Kidney glomerular epithelial cell (primary cell): ENCODE measurements at places on chromosomes 6 and 20.
A peak's percentile ranks its signal among the peaks of the same experiment; 100 is the strongest.

- no peak for DNase-seq
These were observed 158.5 kb downstream of the ID4 start for GRCh38 chr6:19995575-19996257.

- DNase-seq, result no peak
These were observed 10.4 kb upstream of the SUMO4 start for GRCh38 chr6:149389509-149390297.

DNA sequence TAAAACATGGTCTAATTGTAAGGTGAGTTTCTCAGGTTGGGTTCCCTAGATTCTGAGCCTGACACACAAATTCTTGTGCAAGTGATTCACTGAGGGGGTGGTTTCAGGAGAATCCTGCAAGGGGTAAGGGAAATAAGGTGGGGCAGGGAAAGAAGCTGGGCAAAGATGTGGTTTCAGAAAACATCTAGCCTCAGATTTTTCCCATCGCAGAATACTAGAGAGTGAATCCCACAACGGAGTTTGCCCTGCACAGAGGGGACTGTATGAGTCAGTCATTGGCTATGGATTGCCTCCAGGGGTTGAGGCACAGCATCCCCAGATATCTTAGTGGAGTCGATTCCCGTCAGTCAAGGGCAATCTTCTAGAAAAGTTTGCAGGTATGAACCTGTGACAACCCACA lies 65.2 kb downstream of the PRL start:
- DNase-seq, result peak; percentile 82

DNA sequence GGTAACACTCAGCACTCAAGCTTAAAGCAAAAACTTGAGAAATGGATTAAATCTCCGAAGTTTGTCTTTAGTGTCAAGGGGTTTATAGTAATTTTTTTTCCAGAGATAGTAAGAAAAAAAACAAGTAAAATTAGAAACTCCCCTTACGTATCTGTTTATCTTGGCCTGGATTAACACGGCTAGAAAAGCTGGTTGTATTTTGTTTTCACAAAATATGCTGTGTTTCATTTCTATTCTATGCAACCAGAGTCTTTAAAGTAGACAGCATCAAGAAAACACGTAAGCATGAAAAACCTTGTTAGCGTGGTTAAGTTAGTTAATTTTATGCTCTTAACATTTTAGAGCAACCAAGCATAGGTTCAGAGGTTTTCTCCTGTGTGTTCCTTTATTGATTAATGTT lies 21.8 kb upstream of the ERVFRD-1 start:
- no peak for DNase-seq

DNA sequence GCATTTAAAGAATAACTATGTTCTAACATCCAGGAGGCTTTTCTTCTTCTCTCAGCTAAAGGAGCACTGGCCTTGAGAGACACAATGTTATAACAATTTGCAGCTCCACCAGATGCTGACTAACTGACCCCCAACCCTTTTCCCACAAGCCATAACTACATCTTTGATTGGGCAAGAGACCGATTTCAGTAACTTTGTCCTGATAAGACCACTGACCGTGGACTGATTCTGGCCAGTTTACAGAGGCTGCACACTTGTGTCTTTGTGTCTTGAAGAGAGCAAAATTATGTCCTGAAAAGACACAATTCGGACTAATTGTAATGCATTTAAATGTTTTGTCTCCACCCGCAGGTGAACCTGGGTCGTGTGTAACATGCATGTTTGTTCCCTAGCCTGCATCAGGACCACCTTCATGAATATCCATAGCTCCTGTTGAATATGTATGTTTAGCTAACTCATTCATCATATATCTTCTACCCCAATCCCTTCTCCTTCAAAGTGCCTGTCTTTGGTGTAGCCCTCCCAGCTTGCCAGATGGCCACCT lies 22.3 kb downstream of the ABRACL start:
- DNase-seq, result no peak

- DNase-seq, result peak; percentile 40
These were observed 508.1 kb upstream of the MAP3K7 start for GRCh38 chr6:91094806-91095475.

DNA sequence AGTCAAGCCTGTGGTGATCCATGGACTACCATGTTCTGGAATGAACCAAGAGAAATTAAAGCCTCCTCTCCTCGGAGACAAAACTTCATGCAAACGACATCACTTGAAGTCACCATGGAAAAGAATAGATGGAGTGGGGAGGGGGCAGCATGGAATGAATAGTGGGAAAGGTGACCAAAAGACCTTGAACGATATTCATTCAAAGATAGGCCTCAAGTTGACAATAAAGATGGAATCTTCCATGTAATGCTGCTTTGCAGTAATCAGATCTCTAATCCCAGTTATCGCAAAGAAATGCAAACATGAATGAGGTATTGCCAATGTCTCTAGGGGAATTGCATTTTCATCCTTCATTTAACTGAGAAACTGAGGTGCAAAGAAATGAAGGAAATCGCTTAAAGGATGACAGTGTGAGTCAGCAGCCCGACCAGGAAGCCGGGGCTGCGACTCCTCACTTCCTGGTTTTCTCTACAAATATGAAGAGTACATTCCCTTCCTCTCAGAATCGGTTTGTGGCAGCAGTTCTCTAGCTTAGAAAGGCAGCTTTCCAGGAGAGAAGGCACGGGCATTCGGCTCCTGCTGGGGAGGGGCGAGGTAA lies 65.6 kb upstream of the RREB1 start:
- DNase-seq, result no peak

DNA sequence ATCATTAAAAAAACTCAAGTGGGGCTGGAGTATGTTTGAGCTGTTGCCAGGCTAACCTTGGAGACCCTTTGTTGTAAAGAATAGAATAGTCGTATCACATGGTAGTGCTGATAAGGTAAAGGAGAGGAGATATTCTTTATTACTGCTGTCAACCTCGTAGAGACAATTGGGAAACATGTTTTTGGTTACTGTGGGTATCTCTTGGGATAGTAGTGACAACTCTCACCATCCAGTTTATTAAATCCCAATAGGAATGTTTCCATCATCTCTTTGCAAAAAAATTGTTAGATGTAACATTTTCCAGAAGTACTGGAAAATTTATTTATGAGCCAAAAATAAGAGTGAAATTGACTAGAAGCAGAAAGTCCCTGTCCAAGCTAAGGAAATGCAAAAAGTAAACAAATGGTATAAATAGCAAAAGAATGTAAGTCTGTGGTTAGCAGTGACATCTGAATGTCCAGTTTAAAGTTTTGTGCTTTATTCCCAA lies 829.3 kb upstream of the CITED2 start:
- no peak for DNase-seq

- DNase-seq, result no peak
These were observed 173.7 kb upstream of the THEMIS start for GRCh38 chr6:128074567-128074966.

- no peak for DNase-seq
These were observed 34.7 kb upstream of the KCNB1 start for GRCh38 chr20:49516916-49517804.

GRCh38 chr6:96276305-96276704 lies 245.3 kb upstream of the UFL1 start:
- DNase-seq, result no peak

- DNase-seq, result no peak
These were observed 562.9 kb upstream of the CHD6 start for GRCh38 chr20:42181064-42181463.

DNA sequence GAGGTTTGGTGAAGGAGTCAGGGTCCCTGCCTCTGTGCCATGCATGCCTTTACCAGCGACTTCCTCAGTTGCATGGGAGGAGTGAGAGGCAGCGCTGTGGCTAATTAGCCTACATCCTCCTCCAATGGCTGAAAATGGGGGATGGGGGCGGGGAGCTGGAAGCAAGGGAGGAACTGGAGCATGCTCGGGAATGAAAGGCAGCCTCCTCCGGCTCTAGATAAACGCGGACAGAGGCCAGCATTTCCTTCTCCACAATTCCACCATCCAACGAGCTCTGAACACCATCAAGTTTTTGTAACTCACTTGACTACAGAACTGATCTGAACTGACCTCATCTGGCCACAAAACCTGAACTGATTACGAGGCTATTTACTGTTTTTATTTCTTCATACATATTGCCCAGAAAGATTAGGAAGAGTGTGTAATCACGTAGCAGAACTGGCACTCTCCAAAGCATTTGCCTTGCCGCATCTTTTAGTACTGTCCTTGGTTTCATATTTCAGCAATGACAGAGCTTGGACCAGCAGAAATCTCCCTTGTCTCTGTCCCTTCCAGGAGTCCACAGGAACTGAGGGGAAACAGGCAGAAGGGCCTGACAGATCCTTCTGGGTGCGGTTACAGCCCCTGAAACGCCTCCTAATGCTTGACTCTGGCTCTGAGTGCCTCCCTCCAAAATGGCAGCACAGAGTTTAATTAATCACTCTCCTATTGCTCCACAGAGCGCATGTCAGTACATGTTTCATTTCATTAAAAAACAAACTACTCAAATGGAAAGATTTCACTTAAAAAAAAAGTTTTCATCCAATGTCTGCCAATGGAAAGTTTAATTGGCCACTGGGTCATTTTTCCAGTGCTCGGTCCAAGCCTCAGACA lies 58.2 kb upstream of the TRAF3IP2 start:
- no peak for DNase-seq

DNA sequence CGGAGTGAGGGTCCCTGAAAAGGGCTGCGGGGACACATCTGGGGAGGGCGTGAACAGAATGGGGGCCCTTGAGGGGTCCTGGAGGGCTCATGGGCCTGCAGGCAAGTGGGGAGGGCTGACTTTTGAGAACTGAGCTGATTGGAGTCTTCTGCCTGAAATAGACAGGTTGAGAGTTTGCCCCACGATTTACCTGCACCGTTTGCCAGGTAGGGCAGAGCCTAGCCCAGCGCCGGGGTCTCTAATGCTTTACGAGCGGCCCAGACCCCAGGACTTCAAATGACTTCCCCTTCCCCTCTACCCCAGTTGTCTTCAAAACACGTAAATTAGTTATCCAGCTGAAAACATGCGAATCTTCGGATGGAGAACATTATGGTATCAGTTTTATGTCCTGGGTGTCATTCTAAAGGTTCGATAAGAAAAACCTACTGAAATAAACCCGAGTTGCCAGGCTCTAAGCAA lies 1.3 kb downstream of the PLCB1 start:
- no peak for DNase-seq

- DNase-seq, result peak; percentile 2
These were observed 66.3 kb upstream of the BMP5 start for GRCh38 chr6:55941702-55942101.

DNA sequence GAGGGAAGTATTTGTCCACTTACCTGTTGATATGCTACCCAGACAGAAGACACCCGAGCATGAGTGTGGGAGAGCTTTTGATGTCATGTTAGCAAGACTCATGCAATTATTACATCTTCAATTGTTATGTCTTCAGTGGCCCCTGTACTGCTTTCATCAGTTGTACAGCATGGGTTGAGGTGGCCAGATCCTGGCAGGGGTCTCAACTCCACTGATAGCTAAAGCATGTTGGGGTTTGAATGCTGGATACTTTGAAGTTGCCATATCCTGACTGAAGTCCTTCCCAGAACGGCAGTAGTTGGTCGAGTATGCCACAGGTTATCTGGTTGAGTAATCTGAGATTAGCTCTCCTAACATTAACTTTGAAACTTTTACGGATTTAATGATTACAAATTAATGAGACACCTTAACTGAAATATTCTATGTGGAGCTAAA lies 46.7 kb downstream of the LRRN4 start:
- peak; percentile 51 for DNase-seq

DNA sequence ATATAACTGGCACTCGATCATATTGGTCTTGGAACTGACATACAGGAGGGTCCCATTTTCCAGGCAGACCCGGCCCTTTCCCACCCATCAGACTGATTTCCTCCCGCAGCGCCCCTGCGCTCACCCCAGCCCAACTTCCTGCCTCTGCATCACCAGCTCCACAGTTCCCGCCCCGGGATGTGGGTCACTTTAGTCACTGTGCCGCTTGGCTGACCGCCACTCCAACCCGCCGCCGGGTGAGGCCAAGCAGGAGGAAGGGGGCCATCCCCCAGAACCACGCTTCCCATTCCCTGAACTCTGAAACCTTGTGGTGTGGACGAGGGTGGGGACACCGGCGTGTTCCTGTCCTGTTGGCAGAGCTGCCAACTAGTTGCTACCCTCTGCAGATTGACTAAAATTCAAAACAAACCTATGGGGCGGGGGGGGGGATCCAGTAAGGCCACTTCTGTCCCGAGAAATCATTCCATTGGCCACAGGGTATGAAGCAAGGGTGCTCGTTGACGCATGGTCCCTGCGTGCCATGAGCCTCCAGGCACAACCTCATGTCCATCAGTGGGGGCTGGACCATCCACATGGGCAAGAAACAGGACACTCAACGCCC lies 12.3 kb downstream of the TGM2 start:
- DNase-seq, result peak; percentile 77

DNA sequence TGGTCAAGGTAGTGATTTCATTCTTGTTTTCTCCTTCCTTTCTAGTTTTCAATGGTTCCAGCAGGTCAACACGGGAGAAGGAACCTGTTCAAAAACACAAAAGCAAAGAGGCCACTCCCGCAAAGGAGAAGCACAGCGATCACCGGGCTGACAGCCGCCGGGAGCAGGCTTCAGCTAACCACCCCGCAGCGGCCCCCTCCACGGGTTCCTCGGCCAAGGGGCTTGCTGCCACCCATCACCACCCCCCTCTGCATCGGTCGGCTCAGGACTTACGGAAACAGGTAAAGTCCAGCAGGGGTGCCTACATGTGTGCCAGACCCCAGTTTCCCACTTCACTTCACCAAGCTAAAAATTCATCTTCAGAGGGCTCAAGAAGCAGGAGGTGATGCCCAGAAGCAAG lies 175.6 kb downstream of the DTNBP1 start:
- no peak for DNase-seq

- no peak for DNase-seq
These were observed 88.2 kb downstream of the NFATC2 start for GRCh38 chr20:51454250-51454865.

GRCh38 chr20:8780915-8781314 lies 288.0 kb upstream of the PLCB4 start:
- no peak for DNase-seq

DNA sequence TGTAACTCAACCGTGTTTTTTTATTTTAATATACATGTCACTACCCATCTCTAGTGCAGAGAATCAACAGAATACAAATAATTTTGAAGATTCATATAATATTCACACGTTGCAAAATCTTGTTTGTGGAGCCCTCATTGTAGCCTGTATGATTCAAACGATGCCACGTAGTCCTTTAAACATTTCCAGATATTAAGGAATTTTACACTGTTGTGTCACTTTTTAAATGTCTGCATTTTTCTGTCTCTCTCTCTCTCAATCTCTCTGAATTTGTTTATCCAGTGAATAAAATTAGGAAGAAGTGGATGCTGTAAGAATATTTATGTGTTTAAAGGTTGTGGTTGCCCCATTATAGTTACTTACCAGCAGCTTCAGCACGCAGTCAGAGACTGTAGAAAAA lies 262.0 kb downstream of the PAX1 start:
- no peak for DNase-seq

GRCh38 chr6:45514454-45515230 lies 136.9 kb upstream of the SUPT3H start:
- peak; percentile 48 for DNase-seq

DNA sequence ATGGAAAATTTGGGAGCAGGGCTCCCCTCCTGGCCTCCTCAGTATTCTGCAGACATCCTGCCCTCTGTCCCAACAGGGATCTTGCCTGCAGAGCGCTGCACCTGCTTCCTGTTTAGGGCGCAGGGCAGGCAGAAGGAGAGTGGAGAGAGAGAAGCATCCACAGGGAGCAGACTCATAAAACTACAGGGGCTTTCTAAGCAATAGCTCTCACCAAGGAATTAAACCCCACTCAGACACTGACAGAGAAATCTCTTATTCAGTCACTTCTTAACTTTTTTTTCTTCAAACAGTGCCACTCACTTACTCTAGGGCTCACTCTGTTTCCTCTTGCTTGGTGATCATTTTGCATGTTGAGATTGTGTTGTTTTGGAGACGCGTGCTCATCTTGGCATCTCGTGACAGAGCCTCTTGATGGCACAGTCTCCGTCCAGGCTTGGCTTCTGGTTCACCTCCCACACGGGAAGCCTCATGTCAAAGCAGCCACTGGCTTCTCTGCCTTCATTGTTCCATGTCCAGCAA lies 153.1 kb upstream of the INSM1 start:
- no peak for DNase-seq
